ENCODE measurements at places on chromosomes 5 and 9.

GRCh38 chr9:94758031-94758430, 31.5 kb downstream of the AOPEP start:
- no peak for DNase-seq

DNA sequence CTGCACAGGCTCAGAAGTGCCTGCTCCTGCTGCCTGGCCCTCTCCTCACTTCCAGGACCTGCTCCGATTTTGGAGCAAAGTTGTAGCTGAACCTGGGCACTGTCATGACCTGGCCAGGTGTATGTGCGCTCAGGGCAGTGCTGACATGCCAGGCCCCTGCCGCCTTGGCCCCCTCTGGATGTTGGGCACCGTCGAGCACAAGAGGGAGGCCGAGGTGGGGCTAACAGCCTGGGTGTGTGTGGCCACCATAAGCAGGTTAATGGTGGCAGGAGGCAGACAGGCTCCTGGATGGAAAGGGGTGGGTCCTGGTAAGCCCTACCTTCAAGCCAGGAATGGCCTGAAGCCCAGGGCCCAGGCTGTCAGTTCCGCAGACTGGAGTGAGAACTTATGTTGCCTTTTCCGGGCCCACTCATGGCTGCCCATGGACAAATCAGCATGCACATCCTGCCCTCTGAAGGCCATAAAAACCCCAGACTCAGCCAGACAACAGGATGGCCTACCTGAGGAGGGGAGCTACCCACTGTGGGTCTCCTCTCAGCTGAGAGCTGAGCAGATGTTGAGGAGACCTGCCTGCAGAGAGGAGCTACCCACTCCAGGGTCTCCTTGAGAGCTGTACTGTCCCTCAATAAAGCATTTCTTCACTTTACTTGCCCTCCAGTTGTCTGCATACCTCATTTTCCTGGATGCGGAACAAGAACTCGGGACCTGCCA, 66.2 kb downstream of the NACC2 start:
- no peak for DNase-seq

DNA sequence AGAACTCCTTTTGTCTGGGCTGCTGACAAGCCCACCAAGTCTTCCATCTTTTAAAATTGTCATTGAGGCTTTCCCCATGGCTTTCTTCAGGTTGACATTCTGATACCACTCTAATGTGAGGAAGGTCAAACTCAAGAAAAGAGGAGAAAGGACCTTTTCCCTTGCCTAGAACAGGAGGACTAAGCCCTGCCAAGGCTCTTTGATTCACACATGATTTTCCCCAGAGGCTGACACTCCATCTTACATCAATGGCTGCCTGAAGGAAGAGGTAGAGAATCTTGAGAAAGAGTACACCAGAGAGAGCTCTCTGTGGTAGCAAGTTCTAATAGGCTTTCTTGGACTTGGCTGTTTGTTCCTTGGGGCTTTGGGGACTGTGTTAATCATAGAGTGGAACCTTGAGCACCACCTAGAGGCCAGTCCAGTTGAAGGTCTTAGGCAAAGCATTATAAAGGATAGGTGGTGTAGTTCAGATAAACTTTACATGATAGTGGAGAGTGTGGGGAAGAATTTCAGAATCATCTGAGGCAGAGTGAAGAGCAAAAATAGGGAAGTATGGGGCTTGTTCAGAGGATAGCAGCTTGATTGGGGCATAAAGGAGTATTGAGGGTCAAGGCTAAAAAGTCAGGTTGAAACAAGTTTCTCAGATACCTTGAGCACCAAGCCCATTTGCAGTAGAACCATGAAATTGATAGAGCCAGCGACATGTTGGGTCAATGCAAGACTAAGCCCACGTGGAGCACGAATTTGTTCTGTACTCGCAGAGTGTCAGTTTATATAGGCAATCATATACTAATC, 36.7 kb downstream of the NDFIP1 start:
- peak; percentile 40 for DNase-seq

DNA sequence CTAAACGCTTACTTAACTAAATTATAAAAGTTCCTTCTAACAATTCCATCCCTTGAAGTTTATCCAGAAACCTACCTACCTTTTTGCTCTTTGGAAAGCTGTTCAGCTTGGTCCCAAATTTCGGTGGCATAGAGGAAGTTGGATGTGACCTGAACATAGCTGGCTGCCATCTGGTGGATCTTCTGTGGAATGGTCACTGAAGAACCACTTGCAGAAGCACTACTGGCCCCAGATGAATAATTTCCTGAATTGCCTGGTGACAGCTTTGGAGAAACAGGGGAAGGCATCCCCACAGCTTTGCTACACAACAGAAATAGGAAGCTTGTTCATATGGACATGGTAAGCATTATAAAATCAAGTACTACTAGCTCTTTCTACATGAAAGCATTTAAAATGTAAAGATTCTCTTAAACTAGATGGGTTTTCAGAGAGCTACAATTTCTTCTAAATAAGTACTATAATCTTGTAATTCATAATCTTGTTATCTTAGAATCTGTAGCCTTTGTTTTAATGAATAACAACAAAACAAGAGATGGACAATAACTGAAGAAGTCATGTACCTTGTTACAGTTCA, 9.9 kb downstream of the LEAP2 start:
- peak; percentile 45 for DNase-seq

DNA sequence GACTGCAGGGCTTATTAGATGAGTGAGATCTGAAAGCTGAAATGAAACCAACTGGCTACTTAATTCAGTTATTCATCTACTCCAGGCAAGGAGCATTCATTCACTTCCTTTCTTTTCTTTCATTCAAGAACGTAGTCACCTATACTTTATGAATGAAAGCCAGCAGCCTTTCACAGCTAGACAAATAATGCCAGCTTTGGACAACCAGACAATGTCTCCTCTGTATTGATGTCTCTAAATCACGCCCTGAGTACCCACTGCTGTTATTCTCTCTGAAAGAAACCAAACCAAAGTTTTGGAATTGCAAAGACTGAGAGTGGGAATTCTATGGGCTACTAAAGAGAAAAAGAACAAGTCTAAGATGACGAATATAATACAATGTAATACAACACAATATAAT, 121.2 kb upstream of the PTPN3 start:
- DNase-seq = no peak

DNA sequence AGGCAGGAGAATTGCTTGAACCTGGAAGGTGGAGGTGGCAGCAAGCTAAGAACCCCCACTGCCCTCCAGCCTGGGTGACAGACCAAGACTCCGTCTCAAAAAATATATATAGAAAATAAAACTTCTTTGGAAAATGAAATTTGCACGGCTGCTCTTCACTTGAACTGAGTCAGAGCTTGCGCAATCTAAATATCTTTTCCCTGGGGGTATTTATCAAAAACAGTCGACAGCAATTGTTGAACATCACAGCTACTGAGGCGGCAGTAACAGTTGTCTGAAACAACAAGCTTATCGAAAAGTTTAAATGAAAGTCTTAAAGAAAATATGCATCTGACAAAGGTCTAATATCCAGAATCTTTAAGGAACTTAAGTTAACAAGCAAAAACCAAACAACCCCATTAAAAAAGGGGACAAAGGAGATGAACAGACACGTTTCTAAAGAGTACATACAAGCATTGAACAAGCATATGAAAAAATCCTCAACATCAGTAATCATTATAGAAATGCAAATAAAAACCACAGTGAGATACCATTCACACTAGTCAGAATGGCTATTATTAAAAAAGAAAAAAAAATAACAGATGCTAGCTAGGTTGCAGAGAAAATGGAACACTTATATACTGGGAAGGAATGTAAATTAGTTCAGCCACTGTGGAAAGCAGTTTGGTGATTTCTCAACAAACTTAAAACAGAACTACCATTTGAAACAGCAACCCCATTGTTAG, 153.6 kb upstream of the CDH9 start:
- no peak for DNase-seq

DNA sequence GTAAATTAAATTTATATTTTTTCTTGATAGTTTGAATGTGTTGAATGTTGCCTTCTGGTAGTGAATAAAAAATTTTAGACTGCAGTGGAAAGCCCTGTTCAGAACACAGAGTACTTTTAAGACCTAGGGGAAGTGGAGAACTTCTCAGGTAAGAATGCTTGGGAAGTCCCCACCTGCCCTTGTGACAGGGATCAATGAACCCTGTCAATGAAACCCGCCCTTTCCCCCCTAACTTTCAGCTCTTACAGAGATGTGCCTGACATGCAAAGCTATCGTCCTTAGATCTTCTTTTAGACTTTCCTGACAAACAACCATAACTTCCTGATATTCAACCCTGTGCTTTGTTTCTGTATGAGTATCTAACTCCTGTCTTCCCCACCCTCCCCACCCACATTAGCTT, 562.7 kb downstream of the TLE4 start:
- no peak for DNase-seq

DNA sequence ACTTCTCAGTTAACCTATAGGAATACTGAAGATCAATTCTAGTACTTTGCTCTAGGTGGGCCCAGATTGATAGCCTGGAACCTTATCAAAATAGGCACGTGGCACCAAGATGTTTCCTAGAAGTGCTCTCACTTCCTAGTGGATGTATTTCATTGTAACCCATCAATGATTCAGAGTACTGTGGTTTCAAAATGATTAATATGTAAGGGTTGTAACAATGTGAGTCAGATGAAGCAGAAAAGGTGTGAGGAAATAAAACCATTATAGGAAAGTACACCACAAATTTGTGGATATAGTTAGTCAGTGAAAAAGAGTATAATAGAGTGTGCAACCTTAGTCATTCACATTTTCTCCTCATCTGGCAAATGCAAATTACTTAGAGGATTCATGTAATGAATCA, 177.3 kb upstream of the FST start:
- no peak for DNase-seq

DNA sequence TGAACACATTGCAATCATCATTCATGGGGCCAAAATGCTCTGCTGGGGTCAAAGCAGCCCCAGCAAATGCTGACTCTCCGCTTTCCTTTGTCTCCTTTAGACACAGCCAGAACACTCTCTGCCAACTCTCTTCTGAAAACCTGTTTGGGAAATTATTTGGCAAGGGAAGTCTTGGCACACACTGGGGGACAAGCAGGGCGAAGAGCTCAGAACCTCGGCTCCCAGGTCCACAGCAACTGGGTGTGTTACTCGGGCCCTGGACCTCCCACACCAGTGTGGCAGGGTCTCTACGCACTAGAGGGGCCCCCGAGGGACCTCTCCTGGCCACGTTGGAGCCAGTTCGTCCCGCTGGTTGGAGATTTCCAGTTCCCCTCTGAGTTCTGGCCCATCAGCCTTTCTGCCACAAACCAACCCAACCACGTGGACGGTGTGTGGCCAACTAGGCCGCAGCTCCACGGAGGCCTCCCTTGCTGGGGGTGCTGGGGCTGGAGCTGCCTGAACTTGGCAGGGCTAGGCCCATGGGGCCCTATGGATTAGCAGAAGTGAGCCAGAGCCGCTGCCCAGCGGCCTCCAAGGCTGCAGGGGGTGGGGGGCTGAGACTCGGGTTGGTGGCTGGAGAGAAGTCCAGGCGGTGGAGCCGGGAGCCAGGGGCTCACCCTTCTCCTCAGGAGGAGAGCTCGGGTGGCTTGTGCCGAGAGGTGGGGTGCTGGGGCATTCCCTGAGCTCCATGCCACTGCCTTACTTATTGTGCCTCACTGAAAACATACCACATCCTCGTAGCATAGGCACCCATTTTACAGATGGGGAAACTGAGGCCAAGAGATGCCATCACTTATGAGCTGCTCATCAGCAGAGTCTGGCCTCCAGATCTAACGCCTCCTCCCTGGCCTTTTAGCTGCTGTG, 46.8 kb upstream of the RNU6ATAC start:
- no peak for DNase-seq

GRCh38 chr9:90637626-90638025, 5.0 kb downstream of the DIRAS2 start:
- no peak for DNase-seq

DNA sequence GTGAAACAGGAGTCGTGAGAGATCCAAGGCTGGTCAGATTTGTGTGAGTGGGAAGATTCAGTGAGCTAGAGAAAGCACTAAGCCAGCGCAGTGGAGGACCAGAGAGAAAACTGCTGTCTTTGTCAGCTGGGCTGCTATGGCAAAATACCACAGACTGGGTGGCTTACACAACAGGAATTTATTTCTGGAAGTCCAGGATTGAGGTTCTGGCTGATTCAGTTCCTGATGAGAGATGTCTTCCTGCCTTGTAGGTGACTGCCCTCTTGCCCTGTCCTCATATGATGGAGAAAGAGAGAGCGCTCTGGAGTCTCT, 24.2 kb upstream of the ANKRD33B start:
- DNase-seq = no peak

GRCh38 chr5:109455598-109456096, 45.9 kb upstream of the PJA2 start:
- DNase-seq = peak; percentile 52

DNA sequence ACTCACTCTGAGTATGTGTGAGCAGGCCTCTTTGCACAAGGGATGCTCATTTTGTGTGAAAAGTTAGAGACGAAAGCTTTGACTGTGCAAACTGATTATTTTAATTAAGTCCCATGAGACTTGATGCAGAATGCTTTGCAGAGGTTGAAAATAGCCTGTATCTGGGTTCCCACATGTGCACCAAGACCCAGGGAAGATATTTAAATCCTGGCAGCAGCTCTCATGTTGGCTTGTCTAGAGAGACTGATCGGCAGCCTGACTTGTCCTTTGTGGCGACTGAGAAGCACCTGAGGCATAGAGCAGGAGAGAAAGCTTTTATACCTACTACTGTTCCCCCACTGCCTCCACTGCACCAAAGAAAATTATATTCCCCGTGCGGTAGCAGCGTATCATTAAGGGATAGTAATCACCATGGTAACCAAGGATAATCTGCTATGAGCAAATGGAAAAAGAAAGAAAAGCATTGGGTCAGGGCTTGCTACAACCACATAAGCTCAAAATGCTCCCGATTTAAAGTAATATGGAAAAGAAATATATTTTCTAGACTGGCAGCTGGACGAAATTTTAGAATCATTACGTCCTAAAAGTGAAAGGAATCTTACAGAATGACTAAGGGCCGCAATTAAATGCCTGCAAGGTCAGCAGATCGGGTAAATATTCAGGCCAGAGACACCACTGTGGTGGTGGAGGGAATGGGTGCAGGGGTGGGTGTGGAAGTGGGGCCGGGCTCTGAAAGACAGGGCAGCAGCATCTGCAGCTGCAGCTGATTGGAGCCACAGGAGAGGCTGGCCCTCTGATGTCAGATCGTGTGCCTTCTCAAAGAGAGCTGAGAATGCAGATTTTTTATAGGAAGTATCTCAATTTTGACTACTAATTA, 135.3 kb upstream of the EPB41L4A start:
- no peak for DNase-seq

GRCh38 chr9:104682642-104683041, 11.7 kb upstream of the OR13D1 start:
- DNase-seq = peak; percentile 2

DNA sequence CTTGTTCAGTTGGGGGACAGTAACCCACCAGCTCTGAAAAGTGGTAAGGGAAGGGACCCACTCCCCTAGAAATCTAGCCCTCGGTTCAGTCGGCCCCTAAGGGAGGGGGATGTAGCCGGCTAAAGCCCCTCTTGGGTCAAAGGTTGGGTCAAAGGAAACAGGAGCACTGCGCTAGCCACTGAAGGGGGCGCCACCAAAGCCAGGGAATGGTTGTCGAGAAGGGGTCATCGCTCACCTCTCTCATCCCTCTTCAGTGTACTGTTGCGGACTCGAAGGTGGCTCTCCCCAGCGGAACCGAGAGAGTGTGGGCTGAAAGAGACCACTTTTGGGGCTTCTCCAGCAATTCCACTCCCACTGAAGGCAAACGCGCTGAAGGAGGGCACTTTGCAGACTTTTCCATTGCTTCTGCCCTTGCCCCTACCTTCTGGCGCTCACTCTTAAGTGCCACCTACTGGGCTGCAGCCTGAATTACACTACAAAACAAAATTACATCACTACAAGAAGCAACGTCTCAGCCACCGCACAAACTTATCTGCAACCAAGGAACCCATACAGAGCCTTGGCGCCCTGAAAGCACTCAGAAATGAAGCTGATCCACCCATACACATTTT, 396.9 kb downstream of the PDE4D start:
- no peak for DNase-seq

GRCh38 chr5:56989676-56990075, 37.8 kb upstream of the MIER3 start:
- no peak for DNase-seq

All from right lung (tissue), 10 donors.